ENCODE measurements at places on chromosomes 6 and 20.

DNA sequence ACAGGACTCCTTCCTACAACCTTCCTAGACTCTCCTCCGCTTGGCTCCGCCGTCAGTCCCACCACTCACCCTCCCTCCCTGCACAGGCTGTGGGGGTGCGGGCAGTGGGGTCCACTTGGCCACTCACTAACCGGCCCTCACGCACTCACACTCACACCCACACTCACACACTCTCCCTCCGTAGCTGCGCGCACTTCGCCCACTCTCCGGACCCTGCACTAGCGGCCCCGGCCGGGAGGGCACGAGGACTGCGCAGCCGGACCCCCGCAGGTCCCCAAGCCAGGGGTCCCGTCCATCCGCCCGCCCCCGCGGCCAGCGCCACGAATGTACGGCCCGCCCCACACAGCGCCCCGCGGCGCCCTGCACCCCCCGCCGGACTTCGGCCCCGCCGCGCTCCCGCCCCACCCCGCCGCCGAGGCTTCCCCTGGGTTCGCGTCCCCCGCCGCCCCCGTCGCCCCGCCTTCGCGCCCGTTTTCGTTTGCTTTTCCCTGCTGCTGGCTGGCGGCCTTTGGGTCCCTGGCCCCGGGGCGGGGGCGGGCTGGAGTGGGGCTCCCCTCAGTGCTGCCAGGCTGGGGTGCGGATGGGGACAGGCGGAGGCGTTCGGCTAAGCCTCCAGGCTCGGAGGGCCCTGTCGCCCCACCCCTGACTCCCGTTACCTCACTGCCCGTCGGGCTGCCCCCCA lies 23.0 kb upstream of the SLC22A7 start:
- DNase-seq = no peak

DNA sequence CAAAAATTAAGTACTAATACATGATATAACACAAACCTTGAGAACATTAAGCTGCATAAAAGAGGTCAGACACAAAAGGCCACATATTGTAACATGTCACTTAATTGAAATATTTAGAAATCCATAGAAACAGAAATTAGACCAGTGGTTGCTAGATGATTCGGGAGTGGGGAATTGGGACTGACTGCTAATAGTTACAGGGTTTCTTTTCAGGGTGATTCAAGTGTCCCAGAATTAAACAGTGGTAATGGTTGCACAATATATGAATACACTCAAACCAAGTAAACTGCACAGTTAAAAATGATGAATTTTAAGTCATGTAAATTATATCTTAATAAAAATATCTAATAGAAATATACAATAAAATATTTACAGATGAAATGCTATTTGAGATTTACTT lies 174.5 kb downstream of the WDR27 start:
- DNase-seq = no peak

- peak; percentile 51 for DNase-seq
These were observed 73.0 kb upstream of the HMGN3 start for GRCh38 chr6:79307321-79308036.

GRCh38 chr6:154482858-154483257 lies 27.6 kb downstream of the CNKSR3 start:
- no peak for DNase-seq

DNA sequence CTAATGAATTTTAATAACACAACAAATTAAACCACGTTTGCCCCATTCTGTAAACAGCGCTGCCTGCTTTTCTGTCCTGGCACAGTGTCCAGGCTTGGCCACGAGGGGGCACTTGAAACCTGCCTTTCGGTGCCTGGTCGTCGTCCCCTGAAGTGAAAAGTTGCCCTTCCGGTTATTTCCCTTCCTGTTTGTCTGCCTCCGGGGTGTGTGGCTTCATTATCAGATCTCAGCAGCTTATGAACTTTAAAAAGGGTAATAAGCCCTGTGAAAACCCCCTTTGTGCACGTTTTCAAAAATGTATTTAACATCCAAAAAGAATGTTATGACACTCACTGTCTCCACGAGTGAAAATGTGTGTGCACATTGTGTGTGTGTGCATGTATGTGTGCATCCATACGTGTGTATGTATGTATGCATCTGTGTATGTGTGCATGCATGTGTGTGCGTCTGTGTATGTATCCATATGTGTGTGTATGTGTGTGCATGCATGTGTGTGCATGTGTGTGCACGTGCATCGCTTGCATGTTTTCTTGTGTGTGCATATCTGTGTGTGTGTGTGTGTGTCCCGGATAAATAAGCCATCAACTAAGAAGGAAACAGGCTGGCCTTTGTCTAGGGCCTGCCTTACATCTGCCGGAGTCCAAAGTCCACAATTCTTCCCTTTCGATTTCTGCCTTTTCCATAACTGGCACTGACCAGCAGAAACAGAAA lies 358.4 kb downstream of the THBS2 start:
- peak; percentile 25 for DNase-seq

DNA sequence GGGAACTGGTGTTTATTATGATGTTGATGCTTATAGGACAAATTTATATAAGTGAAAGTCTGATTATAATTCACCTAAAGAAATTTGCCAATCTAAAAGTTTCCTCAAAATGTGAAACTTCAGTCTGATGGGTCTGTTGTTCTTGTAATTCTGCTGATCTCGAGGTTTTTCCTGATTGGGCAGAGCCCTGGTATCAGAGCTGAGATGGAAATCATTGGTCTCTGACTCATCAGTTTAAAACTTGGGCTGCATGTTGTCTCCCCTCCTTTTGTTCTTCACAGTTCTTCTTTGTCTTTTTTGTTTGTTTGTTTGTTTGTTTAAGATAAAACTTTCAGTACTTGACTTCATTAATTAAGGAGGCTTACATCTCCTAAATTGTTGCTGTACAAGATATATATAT lies 5.9 kb downstream of the SMAP1 start:
- no peak for DNase-seq

DNA sequence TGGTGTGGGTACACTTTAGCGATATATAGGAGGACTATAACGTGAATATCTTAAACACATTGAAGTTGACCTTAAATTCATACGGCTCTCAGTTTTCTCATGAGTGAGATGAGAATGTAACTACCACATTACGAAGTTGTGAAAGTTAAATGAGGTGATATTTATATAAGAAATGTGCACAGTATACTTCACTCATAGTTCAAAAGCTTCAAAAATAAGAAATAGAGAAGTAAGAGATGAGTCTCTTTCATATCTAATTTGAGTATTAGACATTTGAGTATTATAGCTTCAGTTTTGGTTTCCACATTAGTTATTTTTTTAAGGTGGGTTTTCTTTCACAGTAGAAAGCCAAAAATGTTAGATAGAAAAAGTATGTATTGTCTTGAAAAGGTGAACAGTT lies 183.3 kb downstream of the NKAIN2 start:
- no peak for DNase-seq

GRCh38 chr6:96547654-96548053 lies 15.3 kb upstream of the FHL5 start:
- no peak for DNase-seq

- DNase-seq = no peak
These were observed 1.1 kb upstream of the GRM1 start for GRCh38 chr6:146027586-146028251.

DNA sequence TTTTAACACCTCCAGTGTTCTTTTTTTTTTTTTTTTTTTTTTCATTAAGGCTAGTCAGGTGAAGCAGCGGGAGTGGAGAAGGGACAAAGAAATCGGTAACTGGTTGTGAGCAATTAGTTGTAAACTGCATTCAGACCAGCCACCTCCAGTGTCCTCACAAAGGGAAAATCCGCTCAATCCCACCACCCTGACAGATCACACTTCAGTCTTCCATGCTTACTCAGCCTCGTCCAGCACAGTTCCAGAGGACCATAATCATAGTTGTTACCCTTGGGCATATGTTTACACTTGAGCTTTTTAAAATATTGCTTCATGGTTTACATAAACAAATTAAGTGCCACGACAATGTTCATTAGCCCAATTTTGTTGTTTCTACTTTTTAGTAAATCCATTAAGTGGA lies 10.2 kb downstream of the DYNLRB1 start:
- no peak for DNase-seq

DNA sequence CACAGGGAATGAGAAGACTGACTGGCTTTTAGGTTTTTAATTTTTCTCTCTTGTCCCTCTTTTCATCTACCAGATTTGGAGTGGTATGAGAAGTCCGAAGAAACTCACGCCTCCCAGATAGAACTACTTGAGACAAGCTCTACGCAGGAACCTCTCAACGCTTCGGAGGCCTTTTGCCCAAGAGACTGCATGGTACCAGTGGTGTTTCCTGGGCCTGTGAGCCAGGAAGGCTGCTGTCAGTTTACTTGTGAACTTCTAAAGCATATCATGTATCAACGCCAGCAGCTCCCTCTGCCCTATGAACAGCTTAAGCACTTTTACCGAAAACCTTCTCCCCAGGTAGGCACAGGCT lies 644 bp downstream of the MAD2L1BP start:
- no peak for DNase-seq

- no peak for DNase-seq
These were observed 38.2 kb upstream of the FRMD1 start for GRCh38 chr6:168116975-168117899.

DNA sequence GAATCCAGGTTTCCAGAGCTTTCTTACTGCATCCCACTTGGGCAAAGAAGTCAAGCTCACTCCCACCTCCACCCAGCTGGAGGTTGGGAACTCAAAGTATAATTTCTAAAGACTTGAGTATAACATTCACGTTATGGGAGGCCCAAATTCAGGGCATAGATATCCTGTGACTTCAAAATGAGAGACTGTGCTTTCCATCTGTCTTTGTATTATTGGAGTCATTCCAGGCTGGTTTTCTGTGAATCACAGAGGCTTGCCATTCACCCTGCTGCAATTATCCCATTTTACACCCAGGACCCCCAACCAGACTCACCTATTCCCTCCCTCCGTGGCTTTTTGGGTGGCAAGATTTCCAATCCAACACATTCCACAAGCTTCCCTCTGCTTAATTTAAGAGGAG lies 19.3 kb upstream of the SRC start:
- DNase-seq = no peak

DNA sequence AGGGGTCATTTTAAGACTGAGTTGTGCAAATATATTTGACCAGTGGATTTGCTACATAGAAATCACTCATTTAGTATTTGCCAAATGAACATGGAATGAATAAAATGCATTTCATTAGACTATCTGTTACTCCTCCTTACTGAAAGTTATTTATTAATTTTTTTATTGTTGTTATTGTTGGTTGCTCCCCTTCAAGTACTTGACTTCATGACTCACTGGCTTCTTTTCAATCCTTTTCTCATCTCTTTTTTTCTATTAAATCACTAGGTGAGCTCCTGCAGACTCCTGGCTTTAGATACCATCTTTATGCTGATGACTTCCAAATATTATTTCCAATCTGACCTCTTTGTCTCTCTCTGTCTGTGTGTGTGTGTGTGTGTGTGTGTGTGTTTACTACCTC lies 192.2 kb upstream of the FAM83B start:
- DNase-seq = no peak

DNA sequence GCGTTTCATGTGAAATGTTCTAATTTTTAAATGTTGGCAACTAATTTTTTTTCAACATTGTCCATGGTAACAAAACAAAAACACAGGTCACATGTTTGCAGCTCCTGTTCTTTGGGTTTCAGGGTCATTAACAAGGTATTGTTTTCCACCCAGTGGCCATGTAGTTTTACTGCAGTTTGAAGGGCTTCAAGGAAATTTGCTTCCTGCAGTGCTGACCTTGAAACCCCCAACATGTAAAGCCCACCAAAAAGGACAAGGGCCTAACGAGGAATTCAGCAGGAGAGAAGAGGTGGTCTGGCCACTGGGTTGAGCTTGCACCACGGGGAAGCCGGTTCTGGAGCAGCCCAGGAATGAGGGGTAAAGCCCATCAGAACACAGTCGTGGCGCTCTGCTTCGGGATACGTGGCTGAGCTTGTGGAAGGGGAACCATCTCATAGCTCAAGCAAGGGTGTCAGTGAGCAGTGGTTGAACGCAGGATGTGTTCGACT lies 13.9 kb upstream of the KLHL31 start:
- DNase-seq = no peak

DNA sequence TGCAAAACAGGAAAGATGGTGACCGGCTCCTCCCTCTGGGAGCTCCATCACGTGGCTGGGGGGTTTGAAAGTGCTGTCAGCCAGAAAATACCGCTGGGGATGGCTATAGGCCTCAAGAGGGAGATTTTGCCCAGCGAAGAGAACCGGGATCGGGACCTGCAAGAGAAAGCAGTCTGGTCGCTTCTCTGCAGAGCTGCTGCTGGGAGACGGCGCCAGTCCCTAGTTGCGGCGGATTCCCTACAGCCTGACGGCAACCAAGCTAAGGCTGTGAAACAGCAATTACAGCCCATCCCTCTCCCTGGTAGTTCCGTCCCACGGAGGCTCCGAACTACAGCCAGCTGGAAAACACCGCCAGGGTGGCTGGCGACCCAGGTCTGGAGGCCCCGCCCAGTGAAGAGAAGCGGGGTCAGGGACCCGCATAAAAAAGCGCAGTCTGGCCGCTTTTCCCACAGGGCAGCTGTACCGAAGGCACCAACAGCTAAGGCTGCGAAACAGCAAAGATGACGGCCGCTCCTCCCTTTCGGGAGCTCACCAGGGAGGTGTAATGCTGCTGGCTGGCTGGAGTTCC lies 238.1 kb upstream of the IRAK1BP1 start:
- no peak for DNase-seq

DNA sequence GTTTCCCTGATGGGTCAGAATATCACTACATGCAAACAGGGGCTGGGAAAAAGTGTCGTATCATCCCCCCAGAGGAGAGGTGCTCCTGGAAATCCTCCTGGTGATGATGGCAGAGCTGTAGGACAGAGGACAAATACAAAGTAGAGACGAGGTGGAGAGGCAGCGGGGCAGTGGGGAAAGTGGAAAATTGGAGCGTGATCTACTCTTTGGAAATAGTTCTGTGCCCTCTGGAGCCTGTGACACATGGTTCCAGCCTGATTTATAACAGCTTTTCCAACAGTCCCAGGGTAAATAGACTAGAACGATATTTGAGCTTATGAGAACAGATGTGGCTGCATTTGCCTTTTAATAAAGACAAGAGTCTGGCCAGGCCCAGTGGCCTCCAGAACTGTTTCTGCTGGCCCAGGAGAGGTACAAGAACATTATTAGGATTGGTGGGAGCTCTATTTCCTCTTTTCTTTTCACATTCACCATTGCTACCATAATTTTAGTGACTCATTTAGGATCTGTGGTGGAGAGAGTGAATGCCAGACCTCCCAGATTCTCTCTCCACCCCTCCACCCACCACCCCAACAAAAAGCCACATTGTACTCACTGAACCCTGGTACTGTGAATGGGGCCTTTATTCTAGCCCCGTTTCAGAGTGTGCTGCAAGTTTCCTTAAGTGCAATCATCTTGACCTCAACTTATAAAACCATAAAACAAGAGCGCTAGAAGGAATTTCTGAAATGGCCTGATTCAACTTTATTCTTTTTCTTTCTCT lies 78.3 kb downstream of the BTBD3 start:
- DNase-seq = no peak

DNA sequence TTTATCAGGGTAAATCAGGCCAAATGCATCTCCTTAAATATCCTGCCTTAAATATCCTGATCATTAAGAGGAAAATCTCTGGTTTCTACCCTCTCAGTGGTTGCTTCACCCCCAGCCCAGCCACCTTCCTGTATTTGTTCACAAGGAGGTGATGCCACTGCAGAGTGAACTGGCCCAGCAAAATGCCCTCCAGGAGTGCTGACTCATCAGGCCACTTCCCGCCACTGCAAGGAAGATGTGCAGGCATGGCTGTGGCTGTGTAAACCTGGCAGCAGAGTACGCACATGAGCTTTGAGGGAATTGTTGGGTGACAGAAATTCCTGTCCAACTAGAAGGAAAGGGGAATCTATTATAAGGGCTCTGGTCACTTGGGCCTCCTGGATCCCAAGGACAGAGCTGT lies 13.8 kb downstream of the NQO2 start:
- no peak for DNase-seq
